NCI-H187 treated with DMSO at 0.1 percent for 48 hours (cell line): ENCODE measurements at places on chromosomes 1 and 21.

- DNase-seq: no peak
Observed at GRCh38 chr21:39007532-39007931, 175.7 kb downstream of the PSMG1 start.

DNA sequence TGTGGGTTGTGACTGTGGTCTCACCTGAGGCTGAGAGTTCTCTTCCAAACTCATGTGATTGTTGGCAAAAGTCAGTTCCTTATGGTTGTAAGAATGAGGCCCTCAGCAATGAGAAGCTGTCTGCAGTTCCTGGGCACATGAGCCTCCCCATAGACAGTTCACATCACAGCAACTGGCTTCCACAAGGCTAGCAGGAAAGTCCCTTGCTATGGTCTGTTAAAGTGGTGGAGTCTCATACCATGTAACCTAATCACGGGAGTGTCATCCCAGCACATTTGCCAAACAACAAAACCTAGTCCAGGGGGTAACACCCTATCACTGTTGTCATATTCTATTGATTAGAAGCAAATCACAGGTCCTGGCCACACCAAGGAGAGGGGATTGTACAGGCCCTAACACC lies 163.8 kb downstream of the BACH1 start:
- DNase-seq: no peak

GRCh38 chr21:41186755-41187536 lies 19.0 kb downstream of the BACE2 start:
- DNase-seq: no peak

- no peak for DNase-seq
Observed at GRCh38 chr1:192538407-192539296, 36.9 kb upstream of the RGS1 start.

GRCh38 chr1:199913318-199913717 lies 114.2 kb upstream of the NR5A2 start:
- DNase-seq: no peak

DNA sequence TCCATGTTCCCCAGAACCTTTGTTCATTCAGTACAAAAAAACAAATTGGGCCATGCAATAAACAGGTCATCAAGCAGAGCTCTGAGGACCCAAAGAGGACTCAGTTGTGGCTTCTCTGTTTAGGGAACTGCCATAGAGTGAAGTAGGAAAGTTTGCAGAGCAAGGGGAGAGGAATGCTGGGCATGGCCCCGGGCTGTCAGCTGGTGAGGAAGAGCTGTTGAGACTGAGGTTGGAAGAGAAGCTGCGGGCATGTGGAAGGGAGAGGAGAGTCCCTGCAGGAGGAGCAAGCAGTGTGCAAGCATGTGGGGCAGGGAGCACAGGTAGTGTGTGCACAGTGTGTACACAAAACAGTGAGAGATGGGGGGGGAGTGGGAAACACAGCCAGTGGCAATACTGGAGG lies 71.8 kb downstream of the NTPCR start:
- no peak for DNase-seq

GRCh38 chr1:87058343-87058649 lies 143.9 kb downstream of the HS2ST1 start:
- DNase-seq: no peak

DNA sequence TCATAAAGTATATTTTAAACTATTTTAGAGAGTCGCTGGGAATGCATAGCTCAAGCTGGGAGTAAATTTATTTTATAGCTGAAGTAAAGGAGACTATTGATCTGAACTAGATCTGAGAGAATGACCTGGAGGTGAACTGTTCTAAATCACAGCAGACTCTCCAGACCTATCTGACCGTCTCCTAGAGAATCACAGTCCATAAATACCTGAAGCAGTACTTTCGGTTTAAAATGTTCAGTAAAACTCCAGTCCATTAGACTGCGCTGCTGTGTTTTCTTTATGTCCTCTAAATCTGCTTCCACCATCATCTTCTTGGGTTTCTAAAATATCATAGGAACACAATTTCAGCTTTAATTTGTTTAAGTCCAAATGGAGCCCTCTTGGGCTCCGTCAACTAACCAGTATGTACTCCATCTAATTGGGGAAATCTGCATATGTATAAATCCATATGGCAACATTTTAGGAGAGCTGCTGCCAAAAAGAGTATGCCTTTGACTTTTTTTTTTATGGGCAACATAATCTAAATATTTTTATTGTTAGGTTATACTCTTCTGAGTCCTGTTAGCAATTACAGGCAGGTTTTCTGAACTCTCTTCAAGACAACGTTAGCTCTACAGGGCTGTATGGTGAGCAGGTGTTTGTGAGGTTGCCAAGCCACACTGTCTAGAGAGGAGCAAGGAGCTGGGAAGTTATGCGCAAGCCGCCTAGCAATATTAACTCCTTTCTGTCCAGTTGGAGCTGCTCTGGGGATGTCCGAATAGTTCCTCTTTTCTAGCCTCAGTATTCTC lies 111.2 kb downstream of the SPAG17 start:
- DNase-seq: no peak

DNA sequence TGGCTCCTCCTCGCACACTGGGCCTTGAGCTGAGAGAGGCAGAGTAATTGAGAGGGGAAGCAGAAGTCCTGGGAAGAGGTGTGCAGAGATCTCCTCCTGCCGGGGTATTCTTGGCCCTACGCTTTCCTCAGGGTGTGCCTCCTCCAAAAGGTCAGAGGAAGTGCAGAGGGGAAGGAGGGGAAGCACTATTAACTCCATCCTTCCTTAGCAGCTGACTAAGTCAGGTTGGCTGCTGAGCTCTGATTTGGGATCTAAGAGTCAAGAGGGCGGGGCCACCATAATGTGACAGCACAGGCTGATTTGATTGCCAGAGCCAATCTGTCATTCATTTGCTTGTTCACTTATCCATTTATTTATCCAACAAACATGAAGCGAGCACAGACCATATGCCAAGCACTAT lies 12.3 kb downstream of the ATP2B4 start:
- no peak for DNase-seq

GRCh38 chr1:178345807-178346206 lies 151.0 kb downstream of the CLEC20A start:
- no peak for DNase-seq

- DNase-seq: no peak
Observed at GRCh38 chr1:197467881-197468280, 199.8 kb downstream of the CRB1 start.

DNA sequence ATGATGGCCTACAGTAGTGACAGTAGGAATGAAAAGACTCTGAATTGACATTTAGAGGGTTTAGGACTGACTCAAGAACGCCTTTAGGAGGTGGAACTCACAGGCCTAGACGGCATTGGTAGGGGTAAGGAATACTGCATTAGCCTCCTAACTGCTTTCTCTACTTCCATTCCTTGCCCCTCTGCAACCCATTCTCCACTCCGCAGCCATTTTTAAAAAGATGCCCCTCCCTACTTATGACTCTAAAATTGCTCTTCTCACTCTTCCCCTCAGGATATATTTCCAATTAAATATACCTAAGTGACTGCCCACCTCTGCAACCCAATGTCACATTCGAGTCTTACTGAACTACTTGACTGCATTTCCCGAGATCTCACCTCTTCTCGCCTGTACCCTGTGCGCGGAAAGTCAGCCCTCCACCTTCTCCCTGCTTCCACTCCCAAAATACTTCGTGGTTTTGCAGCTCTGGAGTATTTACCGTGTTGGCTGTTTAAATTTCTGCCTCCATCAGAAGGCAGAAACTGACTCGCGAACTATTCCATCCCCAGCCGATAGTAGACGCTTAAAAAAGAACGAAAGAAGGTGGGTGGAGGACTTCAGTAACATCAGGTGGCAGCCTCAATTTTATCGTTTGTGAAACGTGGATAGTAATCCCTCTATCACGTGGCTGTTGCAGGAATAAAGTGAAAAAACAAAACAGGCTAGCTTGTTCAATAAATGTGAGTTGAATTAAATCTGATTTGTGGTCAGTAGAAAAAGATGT lies 1.1 kb upstream of the YBX1 start:
- no peak for DNase-seq

DNA sequence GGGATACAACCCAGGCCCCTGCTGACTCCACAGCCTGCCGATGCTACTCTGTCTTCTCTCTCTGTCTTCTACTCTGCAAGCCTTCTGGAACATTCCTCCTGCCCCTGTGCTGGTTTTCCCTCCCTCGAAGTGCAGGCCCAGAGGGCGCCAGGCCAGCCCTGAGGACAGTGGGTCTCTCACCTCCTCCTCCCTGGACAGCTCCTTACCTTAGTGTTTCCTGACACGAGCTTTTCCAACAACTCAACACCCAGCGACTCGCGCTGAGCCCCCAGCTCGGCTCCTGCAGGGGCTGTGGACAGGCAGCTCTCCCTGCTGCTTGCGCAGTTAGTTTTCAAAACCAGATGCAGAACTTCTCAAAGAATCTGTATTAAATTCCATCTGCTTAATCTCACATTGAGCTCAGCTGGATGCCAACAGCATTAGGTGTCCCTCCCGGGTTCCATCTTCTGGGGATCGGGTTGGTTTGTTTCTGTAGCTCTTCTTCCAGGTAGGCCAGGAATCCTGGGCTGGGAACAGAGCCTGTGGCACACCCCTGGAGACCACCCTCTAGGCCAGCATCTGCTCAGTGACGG lies 54.2 kb downstream of the PTPRU start:
- no peak for DNase-seq

- DNase-seq: no peak
Observed at GRCh38 chr1:23875382-23875781, 7.3 kb upstream of the FUCA1 start.

- no peak for DNase-seq
Observed at GRCh38 chr21:18518054-18518481, 114.5 kb upstream of the TMPRSS15 start.

- no peak for DNase-seq
Observed at GRCh38 chr21:34779860-34780259, 111.1 kb downstream of the CLIC6 start.

DNA sequence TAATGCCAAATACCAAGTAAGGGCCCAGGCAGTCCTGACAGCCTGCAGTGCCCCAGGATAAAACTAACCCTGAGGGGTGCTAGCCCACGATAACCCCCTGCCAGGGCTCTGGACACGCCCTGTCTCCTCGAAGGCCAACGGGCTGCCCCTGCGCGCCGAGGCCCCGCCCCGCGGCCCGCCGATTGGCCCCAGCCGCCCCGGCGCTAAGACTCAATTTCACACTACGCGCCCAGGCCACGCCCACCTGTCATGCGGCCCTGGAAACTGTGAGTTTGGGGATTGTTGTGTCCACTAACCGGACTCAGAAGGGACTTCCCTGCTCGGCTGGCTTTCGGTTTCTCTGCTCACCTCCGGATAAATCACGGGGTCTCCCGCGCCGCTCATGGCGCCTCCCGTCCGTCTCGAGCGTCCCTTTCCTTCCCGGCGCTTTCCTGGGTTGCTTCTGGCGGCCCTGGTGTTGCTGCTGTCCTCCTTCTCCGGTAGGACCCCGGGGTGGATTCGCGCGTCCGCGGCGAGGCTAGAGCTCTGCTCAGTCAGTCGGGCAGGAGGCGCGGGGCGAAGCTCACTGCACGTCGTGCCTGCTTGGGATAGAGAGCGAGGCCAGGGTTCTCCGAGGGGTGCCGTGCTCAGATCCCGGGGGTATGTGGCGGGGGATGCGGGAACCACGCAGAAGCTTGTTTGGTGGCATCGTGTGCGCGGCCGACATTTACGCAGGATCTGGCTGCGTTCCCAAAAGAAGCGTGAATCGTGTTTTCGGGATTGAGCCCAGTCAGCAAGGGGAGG lies at the start of gene CR1L:
Gene CR1L, plus strand, starts transcription at position 282 of the 783 bp plus-strand sequence. Its CDS starts 101 bp downstream, at position 383.
- no peak for DNase-seq

- DNase-seq: no peak
Observed at GRCh38 chr1:48744032-48744431, 32.7 kb downstream of the BEND5 start.

DNA sequence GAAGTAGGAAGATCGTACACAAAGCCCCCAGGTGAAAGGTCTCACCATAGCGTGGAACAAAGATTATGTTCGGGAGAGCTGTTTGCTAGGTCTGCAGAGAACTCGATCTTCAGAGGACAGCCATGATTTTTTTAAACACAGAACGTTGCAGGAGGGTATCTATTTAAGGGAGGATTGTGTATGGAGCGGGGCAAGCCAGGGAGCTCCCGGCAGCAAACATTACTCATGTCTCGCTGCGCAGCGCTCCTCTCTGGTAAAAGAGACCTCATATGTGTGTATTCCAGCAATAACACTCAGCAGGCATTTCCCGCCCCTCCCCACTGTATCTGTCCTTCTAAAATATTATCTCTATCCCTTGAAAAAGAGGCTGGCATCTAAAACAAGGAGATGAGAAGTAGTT lies 2.7 kb downstream of the GLIS1 start:
- DNase-seq: no peak

- DNase-seq: no peak
Observed at GRCh38 chr1:69328186-69328585, 239.5 kb upstream of the LRRC7 start.

DNA sequence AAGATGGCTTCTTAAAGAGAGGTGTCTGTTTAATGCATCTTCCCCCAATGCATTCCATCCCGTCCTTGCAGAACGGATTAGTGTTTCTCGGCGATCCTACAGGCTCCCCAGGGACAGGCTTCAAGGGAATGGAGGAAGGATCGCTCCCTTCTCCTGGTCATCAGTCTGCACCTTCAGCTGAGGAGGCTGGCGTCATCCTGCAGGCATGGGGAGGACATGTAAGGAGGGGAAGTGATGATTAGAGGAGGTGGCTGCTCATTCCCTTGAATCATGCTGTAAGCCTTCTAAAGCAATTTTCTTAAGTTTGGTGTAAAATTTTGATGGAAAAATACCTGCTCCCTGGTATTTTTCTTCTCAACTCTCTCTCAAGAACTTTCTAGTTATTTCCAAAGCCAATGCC lies 603.6 kb downstream of the NPHP4 start:
- DNase-seq: no peak

DNA sequence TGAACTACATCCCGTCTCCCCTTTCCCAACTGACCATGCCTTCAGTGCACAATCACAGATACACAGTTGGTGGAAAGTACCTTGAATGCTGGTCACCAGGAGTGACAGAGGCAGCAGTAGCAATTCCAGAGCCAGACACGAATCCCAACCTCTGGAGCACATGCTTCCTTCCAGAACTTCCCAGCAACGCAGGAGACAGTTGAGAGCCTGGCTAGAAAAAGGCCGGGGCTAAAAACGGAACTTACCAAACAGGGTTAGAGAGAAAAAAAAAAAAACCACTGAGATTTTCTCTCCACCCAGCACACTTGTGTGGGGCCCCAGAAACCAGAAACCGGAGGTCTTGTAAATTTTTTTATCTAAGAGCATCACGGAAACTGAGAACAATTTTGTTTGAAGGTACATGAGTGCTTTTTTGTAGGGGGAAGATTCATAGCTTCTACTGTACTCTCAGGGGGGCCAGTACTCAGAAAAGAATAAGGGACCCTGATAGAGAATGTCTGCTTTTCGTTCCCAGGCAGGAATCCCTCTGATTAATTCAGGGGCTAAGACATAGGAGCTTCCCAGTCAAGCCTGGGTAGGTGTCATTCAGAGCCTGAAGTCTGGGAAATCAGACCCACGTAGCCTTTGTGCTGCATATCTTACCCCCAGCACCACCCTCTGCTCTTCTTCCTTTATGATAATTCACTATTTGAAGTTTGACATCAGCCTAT lies at the start of gene CD48:
Gene CD48, minus strand, starts transcription at position 221 of the 710 bp plus-strand sequence. Its CDS starts 59 bp downstream, at position 162.
- DNase-seq: no peak

GRCh38 chr1:8423692-8424538 lies 106.0 kb downstream of the SLC45A1 start:
- no peak for DNase-seq

GRCh38 chr1:97630281-97630680 lies 290.6 kb downstream of the DPYD start:
- no peak for DNase-seq

GRCh38 chr1:55413286-55413685 lies 198.1 kb upstream of the USP24 start:
- no peak for DNase-seq
